ENCODE measurements at places on chromosomes 13 and 19.

DNA sequence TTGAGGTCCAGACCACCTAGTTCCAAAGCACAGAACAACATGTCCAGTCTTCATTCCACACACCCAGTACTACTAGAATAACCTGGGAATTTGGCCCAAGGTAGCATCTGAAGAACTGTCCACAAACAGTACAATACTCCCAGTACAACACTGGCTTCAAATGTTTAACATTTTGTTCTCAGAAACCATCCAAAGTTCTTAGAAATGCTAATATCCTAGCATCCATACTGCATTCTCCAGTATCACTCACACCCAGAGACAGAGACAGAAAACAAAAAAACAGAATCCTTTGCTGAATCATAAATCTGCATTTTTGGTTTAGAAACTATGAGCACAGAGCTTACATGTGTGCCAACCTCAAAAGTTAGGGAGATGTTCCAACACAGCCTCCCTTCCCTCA lies 490.8 kb downstream of the FOXO1 start:
- peak; percentile 31 for DNase-seq

GRCh38 chr19:53333066-53333462 lies 485 bp upstream of the ZNF845 start:
- no peak for DNase-seq

GRCh38 chr13:51341232-51341631 lies 1.7 kb downstream of the SERPINE3 start:
- DNase-seq = no peak

DNA sequence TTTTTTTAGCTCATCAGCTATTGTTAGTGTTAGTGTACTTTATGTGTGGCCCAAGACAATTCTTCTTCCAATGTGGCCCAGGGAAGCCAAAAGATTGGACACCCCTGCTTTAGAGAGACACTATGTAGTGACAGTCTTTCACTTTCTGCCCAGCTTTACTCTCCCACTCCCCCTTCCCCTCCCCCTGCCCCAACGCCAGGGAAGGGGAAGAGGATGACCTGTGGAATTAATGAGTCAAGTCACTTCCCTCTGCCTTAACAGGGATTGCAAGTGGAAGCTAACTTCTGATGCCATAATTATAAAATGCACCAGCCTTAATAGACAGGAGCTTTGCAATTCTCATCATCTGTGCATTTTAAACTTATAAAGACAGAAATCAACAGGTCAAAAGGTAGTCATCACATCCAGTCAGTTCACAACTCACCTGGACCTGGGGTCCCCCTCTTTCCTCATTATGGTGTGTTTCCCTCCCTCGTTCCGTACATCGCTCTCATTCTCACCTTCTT lies 1.6 kb downstream of the ZNF415 start:
- no peak for DNase-seq

DNA sequence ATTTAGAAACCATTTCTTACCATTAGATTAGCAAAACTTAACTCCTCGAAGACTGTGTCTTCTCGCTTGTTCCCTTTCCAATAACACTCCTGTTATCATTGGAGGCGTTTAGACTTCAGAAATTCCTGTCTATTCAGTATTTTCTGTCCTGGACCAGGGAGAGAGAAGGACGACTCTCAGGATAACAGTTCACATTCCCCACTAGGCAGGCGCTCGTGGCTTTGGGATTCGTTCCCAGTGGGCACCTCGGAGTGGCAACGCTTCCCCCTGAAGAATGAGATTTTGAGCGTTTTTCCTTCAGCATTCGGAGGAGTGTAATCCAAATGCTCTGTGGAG lies 429 bp upstream of the ZNF225 start:
- DNase-seq = no peak

- DNase-seq = no peak
Observed at GRCh38 chr19:3895788-3896187, 15.3 kb downstream of the ATCAY start.

GRCh38 chr19:2215281-2215751 lies 20.8 kb downstream of the PLEKHJ1 start:
- no peak for DNase-seq

DNA sequence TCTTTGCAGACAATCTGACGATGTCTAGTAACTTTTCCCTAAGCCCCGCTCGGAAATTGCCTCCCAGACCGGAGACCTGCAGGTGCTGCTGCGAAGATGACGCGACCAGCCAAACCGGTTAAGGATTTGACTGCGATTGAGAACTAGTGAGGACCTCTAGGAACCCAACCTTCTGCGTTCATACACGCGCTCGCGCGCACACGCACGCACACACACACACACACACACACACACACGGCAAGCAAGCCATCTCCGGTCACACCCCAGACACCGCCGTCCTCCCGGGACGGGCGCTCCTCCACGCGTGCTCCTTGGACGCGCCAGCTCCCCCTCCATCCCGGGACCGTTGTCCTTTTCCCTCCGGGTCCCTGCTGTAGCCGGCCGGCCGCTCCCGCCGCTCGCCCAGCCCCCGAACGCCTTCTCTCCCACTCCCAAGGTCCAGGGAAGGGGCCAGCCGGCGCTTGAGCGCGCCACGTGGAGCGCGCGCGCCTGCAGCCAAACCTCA lies 1.2 kb downstream of the TBC1D4 start:
- DNase-seq = peak; percentile 44

GRCh38 chr19:5837761-5838352 lies 1.6 kb downstream of the FUT6 start:
- DNase-seq = no peak

- no peak for DNase-seq
Observed at GRCh38 chr19:43553656-43554055, 20.7 kb downstream of the ZNF575 start.

GRCh38 chr13:42656161-42656560 lies 82.2 kb downstream of the TNFSF11 start:
- no peak for DNase-seq

GRCh38 chr13:32726374-32727037 lies 140.3 kb downstream of the PDS5B start:
- DNase-seq = peak; percentile 74

- DNase-seq = peak; percentile 84
Observed at GRCh38 chr19:3969435-3970312, 1.2 kb downstream of the DAPK3 start.

DNA sequence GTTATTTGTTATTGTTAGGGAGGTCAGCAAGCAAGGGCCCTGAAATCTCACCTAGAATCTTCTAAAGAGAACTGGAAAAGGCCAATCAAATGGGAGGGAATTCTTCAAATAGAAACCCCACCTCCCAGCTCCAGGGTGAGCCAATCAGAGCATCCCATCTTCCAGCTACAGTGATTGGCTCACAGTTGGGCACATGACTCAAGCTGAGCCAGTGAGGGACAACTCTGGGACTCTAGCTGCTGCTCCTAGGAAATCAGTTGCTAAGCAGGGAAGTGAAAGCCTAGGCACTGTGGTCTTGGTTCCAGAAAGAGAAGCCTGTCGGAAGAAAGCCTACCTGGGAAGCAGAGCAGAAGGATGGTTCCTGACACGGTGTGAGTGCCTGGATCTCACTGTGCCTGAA lies 13.4 kb downstream of the TM6SF2 start:
- peak; percentile 49 for DNase-seq

- no peak for DNase-seq
Observed at GRCh38 chr13:100561599-100562204, 26.9 kb downstream of the GGACT start.

DNA sequence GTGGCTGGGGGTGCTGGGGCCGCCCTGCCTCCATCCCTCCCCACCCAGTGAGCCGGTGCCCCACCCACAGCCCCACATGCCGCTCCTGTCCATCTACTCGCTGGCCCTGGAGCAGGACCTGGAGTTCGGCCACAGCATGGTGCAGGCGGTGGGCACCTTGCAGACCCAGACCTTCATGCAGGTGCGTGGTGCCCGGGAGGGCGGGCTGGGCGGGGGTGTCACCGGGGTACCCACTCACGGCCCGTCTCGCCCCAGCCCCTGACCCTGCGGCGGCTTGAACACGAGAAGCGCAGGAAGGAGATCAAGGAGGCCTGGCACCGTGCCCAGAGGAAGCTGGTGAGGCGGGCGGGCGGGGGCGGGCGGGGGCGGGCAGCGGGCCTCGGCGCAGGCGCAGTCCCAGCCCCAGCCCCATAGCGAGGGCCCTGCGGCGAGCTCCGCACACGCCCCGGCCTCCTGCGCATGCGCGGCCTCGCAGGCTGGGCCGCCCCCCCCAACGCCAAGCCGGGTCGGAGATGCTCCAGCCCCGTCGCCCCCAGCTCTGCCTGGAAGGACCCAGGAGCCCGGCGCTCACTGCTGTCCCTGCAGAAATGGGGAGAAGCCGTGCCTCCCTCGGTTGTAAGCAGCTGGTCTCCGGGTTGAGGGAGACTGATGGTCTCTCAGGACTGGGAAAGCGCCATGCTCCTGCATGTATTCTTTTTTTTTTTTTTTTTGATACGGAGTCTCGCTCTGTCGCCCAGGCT lies 7.7 kb downstream of the ARHGAP45 start:
- DNase-seq = no peak
